IMR-90 (cell line): ENCODE measurements at places on chromosomes 6 and 20. TPM values are rescaled to one million over a fixed set of nuclear protein-coding genes. Genes with fewer than 3 reads are reported as not detected.
A peak's percentile ranks its signal among the peaks of the same experiment; 100 is the strongest.

DNA sequence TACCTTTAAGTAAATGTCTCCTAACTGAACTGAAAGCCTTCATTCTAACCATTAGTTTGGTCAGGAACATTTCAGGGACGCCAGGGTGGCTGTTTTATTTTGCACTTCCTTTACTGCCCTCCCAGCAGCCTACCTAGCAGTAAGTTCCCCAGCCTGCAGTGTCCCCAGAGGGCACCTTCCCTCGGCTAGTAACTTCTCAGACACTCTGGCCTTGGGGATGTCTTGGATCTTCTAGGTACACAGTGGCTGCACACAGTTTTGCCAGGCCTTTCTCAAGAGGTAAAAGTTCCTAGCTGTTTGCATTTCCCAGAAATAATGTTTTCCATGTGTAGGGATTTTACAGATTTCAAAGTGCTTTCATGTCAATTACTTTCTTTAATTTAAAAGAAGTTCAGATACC, 378 bp upstream of the LAMA2 start:
- peak; percentile 2 for DNase-seq

- no peak for DNase-seq
These were observed 106.5 kb downstream of the MAFB start for GRCh38 chr20:40582531-40582930.

DNA sequence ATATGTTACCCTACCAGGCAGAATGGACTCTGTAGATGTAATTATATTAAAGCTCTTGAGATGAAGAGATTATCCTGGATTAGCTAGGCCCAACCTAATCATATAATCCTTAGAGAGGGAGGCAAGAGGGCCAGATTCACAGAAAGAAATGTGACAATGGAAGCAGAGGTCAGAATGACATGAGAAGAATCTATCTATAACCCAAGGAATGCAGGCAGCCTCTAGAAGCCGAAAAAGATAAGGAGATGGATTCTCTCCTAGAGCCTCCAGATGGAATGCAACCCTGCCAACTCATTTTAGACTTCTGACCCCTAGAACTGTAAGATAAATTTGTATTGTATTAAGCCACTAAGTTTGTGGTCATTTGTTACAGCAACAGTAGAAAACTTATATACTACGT, 12.3 kb downstream of the PXT1 start:
- peak; percentile 67 for DNase-seq

Gene EFCAB8
- total RNA-seq = not detected in 2 replicates

Gene KHDC1L
- 0.18 TPM in 1 of 2 replicates, not detected in the other for total RNA-seq

DNA sequence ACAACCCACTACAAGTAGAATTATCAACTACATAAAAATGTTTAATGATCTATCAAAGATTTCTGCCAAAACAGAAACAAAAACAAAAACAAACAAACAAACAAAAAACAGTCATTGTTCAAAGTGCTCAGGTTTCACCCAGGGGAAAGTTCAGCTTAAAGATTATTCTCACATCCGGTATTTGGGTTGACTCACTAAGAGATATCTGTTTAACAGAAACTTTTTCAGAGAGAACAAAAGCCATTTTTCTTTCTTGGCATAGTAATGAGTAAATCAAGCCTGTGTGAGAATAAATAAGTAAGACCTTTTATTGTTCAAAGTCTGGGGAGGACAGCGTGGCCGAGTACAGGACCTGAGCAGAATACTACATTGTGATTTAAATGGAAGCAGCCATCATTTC, 143.6 kb downstream of the RCAN2 start:
- no peak for DNase-seq

DNA sequence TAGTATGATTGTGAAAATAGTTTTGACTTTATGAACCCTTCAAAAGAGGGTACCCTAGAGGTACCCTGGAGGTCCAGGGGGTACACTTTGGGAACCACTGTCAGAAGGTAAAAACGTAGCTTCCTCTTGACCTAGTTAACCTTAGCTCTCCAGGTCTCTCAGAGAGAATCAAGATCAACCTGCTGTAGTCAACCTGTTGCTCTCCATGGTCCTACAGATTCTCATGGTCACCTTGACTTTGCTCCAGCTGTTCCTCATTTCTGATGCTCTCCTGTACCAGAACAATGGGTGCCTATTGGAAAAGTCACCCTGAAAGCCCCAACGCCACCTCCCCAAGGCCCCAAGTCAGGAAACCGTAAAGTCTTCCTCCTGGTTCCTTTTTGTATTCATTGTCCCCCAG, 294.4 kb upstream of the CDH4 start:
- no peak for DNase-seq

- DNase-seq = no peak
These were observed 293.0 kb upstream of the CNR1 start for GRCh38 chr6:88459189-88459588.

Gene XKR7
- not detected in 2 replicates for total RNA-seq

Gene PTGIS
- 1.1 and 1.6 TPM in 2 replicates for total RNA-seq

- DNase-seq = no peak
These were observed 10.3 kb upstream of the MYB start for GRCh38 chr6:135170849-135171248.

DNA sequence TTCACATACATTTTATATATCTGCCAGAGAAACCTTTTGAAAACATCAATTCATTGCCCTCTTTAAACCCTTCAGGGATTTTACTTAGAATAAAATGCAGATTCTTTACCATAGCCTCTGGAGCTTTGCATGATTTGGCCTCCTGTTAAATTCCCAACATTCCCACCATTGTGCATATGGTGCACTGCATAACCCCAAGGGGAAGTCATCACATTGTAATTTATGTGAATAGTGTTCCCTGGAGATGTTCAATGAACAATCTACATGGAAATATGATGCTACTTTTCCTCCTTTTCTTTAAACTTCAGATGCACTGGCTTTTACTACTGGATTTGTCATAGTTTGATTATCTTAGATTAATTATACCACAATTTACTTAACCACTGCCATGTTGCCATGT, 94.7 kb downstream of the PHF3 start:
- peak; percentile 31 for DNase-seq

Gene PPP1R3G
- total RNA-seq = under 0.01 and 0.18 TPM in 2 replicates

Gene BEND6
- total RNA-seq = 9.7 and 10.6 TPM in 2 replicates

- no peak for DNase-seq
These were observed 1.3 kb upstream of the SPEF1 start for GRCh38 chr20:3782597-3782996.

GRCh38 chr6:26071135-26071534, 16.1 kb upstream of the HFE start:
- DNase-seq = no peak

Gene PIM1
- total RNA-seq = 6.1 and 7.2 TPM in 2 replicates

Gene PTK7
- 44.4 and 47.1 TPM in 2 replicates for total RNA-seq

- DNase-seq = peak; percentile 4
These were observed 213.6 kb downstream of the RNGTT start for GRCh38 chr6:88749849-88750248.

GRCh38 chr6:168049706-168050224, 29.2 kb downstream of the FRMD1 start:
- no peak for DNase-seq

Gene TNFRSF6B
- total RNA-seq = 1.1 and 1.3 TPM in 2 replicates

Gene LHFPL5
- not detected in 2 replicates for total RNA-seq

Gene CYP21A2
- total RNA-seq = not detected in 2 replicates

Gene HCRTR2
- under 0.01 TPM in 1 of 2 replicates, not detected in the other for total RNA-seq

- DNase-seq = no peak
These were observed 619 bp upstream of the PDE7B start for GRCh38 chr6:135850882-135851281.

GRCh38 chr20:63173552-63174191, 42.3 kb downstream of the YTHDF1 start:
- DNase-seq = no peak

DNA sequence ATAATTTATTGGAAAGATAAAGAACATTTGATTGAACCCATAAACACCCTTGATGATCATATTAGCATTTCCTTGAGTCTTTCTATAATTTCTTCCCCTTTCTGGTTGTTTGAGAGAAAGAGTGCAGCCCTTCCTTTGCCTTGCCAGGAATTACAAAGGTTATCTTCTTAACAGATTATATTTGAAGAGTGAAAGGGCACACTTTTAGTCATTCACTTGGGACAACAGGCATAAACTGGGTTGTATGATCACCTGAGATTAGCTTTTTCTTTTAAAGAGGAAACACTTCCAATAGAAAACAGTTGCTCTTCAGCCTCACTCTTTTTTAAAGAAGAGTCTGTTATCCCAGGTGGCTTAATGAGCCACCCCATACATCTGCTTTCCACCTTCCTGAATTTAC, 295.2 kb downstream of the PHF3 start:
- no peak for DNase-seq

Gene PAQR8
- total RNA-seq = 1.6 and 1.7 TPM in 2 replicates

Gene SEMG1
- not detected in 2 replicates for total RNA-seq

GRCh38 chr6:22102671-22103070, 194.2 kb downstream of the PRL start:
- peak; percentile 27 for DNase-seq

DNA sequence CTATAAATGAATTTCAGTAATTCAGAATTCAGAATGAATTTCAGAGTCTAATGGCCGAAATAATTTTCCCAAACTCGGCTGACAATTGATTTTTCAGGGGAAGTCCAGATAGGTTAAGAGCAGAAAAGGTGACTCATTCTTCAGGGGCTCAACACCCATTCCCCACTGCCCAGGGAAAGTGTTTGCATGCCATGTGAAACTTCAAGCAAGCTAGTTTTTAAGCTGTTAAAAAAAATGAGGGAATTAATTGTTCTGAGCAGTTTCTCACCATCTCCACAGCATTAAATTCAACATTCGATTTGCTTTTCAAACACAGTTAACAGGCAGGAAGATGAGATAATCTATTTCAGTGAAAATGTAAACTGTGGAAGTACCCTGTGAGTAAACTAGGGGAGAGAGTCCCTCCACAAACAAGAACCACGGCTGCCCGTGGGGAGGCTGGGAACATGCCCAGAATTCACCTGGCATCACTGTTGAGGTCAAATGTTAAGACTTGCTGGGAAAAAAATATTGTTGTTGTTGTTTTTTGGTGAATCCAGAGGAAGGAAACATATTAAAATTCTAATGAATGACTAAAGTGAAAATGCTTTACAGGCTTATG, 650.8 kb upstream of the AGPAT4 start:
- no peak for DNase-seq

Gene RAET1L
- total RNA-seq = not detected in 2 replicates

Gene MATN4
- not detected in 2 replicates for total RNA-seq

Gene RHAG
- not detected in 2 replicates for total RNA-seq

Gene CCDC170
- total RNA-seq = 0.28 and 0.54 TPM in 2 replicates

DNA sequence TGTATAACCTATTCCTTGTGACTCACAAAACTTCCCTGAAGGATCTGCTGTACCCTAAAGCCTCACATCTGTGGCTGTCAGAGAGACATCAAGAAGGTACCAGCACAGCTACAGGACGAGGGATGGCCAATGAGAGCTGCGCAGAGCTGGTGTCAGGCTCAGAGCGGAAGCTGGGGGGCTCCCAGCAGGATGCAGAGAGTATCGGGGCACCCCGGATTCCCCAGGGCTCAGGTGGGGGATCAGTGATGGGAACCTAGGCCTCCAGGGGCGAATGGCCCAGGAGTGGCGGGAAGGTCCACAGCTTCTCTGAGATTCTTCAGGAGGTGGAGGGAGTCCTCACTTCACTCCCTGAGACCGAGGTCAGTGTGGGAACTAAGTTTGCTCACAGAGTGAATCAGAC, 30.9 kb upstream of the SMOC2 start:
- DNase-seq = no peak

DNA sequence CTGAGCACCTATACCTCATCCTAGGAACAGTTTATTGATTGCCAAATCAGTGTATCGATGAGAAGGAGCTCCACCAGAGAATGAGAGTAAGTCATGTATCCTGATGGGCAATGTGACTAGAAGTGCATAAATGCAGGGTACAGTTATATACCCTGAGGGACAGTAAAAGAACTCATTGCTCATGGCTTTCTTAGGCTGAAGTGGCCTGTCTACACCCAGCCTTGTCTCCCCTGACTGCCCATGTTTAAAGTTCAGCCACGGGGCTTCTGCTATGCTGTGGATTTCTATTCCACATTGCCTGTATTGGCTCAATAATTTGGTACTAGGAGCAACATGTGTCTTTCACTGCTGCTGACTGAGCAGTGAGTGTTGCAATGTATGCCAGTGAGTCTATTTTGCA, 400.4 kb upstream of the IMPG1 start:
- DNase-seq = no peak

GRCh38 chr20:13809855-13810254, 25.0 kb downstream of the NDUFAF5 start:
- no peak for DNase-seq

DNA sequence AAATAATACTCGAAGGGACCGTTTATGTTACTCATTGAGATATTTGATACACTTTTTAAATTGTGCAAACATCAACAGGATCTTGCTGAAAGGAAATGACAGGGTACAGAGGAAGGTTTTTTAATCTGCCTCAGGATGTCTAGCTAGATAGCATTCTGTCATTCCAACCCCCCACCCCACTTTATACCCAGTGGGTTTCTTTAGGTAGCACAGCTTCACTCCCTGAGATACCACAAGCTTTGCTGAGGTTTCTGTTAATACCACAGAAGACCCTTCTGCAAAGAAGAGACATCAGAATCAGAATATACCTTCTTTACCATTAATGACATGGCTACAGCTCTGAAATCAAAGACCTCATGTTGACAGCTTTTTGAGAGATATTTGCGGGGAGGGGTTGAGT, 1.3 kb downstream of the PHACTR2 start:
- DNase-seq = no peak

DNA sequence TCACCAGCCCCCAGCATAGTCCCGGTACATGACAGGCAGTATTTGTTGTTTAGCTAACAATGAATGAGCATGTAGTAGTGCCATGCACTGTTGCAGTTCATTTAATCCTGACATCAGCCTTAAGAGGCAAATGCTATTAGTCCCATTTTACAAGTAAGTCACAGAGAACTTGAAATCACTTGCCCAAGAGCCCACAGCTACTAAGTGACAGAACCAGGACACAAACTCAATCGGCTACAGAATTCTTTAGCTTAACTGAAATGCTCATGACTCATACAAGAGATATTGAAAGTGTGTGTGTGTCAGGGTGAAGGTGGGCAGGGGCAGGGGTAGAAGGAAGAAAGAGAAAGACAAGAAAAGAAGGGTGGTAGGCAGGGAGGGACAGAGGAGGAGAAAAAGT, 52.7 kb downstream of the UNC5CL start:
- DNase-seq = peak; percentile 10

DNA sequence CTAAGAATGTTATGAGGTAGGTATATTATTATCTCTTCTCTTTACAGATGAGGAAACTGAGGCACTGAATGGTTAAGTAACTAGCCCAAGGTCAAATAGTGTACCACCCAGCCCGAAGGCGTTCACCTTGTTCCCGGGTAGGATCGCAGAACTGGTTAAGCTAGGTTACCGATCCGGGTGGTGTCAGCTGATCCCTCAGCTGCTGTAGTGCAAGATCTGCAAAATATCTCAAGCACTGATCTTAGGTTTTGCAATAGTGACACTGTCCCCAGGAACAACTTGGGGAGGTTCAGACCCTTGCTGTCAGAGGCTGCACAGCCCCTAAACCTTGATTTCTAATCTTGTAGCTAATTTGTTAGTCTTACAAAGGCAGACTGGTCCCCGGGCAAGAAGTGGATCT, 28.1 kb downstream of the SLC52A3 start:
- no peak for DNase-seq

DNA sequence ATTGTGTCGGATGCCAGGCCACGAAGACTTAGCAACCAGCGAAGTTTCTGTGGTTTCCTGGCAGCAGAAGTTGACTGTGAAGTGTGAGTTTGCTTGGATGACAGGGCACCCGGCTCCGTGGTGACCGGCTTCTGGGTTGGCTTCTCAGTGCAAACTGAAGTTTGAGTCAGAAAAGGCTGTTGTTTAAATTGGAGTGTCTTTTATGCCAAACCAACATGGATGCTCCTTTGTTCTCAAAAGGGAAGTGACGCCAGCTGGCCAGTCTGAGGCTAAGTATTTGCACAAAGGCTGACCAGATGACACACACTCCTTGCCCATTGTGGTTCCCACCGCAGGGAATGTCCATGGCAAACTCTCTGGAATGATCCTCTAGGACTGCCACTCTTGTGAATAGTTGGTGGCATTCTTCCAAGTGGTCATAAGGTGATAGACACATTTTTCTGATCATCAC, 164.8 kb upstream of the QKI start:
- no peak for DNase-seq
